ENCODE measurements at places on chromosomes 7 and 10. TPM values are rescaled to one million over a fixed set of nuclear protein-coding genes. Genes with fewer than 3 reads are reported as not detected.

CYP26C1 gene
- not detected for total RNA-seq

MKI67 gene
- total RNA-seq, result 57.6 TPM

LRGUK gene
- total RNA-seq, result 0.39 TPM

PPP1R17 gene
- total RNA-seq, result not detected

LRRC4 gene
- total RNA-seq, result not detected

FAM200A gene
- 6.5 TPM for total RNA-seq

FAM25A gene
- 0.52 TPM for total RNA-seq

LRCH4 gene
- 14.4 TPM for total RNA-seq

CPED1 gene
- total RNA-seq, result not detected

ASZ1 gene
- not detected for total RNA-seq

GTF2IRD1 gene
- 25.8 TPM for total RNA-seq

COL13A1 gene
- total RNA-seq, result 0.30 TPM

EPC1 gene
- 17.8 TPM for total RNA-seq

SLC16A12 gene
- total RNA-seq, result 0.67 TPM

C1QL3 gene
- total RNA-seq, result not detected

All from A549 treated with Hydrocortisone at 1 μM for 4 hours (cell line).